Activated CD4-positive, alpha-beta T cell treated with anti-CD3 and anti-CD28 coated beads, Interleukin-2, amount 50 U/mL, for 24 hours (primary cell): ENCODE measurements at places on chromosomes 1 and 21.

DNA sequence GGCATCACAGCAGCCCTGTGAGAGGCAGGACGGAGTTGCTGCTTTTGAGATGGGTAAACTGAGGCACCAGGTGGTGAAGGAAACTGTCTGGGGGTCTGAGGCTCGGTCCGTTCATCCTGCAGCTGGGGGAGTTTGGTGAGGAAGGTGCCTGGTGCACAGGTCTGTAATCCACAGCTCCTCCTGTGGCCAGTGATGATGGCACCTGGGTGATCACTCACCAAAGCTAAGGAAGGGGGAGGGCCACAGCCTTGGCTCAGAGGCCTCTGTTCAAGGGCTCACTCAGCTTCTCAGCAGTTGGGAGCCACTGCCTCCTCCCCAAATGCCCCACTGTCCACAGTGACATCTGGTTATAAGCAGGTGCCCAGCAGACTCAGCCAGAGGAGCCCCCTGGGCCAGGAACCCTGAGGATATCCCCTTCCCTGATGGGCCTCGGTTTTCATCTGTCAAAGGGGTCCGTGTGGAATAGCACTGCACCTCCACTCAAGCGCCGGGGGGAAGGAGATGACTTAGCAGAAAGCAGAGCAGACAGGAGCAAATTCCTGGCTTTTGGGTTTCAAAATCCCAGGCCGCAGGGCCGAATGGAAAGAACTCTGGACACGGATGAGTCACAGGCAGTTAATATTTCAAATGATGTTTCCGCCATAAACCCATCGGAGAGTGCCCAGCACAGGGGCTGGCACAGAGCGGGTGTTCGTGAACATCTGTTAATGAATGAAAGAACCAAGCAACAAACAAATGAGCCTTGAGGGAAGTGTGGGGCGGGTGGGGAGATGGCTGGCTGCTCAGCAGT lies 82.8 kb downstream of the DMRTB1 start:
- no peak for DNase-seq

GRCh38 chr1:89503690-89504089 lies 20.9 kb upstream of the LRRC8B start:
- no peak for DNase-seq

DNA sequence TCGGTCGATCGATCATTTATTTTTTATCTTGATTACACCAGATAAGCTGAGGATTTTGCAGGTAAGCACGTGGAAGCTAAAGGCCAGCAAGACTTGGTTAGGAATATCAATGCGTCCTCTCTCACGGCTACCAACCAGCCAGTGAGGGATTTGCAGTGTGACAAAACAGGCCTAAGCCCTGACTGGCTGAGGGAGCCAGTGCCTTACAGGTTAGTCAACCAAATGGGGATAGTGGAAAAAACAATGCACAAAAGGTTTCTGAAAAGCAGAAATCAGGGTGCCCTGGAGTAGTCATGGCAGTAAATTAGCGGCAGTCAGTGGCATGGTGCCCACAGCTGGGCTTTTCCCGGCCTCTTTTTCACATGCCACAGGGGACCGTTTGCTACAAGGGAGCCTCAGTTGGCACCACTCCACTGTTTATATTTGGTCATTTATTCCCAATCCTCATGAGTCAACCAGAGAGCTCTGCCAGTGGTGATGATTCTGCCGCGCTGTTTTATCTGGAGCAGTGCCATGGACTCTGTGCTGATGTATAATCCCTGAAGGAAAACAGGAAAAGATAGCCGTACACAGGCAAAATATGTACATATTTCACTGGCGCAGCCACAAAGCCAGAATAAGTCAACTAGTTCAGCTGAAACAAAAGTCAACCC lies 167.6 kb downstream of the RHOU start:
- no peak for DNase-seq

GRCh38 chr1:241767737-241768136 lies 80.3 kb upstream of the EXO1 start:
- no peak for DNase-seq

GRCh38 chr1:25727635-25728286 lies 72.2 kb upstream of the SELENON start:
- no peak for DNase-seq

DNA sequence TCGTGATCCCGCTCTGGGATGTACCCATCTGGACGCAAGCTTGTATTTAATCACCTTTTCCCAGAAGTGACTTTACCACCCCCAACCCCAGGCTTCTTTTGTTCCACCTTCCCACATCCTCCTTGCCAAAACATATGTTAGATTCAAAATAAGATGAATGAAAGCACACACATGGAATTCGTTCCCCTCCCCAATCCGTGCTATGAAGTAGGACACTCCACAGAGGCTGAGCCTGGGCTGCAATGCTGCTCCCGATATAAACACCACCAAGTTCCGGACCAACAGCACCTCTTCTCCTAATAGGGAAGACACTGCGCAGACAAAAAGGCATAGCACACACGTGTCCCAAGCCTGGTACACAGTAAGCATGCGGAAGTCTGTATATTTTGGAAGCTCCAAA lies 86.1 kb downstream of the CLSTN1 start:
- no peak for DNase-seq

DNA sequence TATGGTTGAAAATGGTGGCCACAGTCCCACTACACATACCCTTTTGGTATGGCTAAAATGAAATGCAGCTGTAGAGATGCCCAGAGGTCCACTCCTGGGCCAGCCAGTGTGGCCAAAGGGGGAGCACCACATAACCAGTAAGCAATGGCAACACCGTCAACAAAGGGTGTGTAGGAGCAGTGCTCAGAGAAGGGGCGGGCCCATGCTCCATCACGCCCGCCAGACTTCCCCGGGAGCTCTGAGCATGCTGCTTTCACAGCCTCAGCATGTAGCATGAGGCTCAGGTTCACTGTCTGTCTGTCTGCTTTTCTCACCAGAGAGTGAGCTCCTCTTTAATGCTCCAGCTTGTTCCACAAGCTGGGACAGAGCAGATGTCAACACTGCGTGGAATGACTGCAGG lies 537.6 kb downstream of the MATN1 start:
- DNase-seq: no peak

GRCh38 chr1:21783679-21784603 lies 992 bp upstream of the USP48 start:
- DNase-seq: no peak

- no peak for DNase-seq
Observed at GRCh38 chr1:235588156-235588555, 61.4 kb downstream of the GNG4 start.

- DNase-seq: no peak
Observed at GRCh38 chr1:2557482-2558400, 1.6 kb downstream of the TNFRSF14 start.

GRCh38 chr1:226135059-226135651 lies 51.4 kb downstream of the ACBD3 start:
- DNase-seq: no peak

GRCh38 chr1:6126521-6127067 lies 53.5 kb downstream of the CHD5 start:
- DNase-seq: no peak

GRCh38 chr1:203180611-203181330 lies 5.1 kb upstream of the MYBPH start:
- DNase-seq: no peak

- no peak for DNase-seq
Observed at GRCh38 chr1:56868761-56869160, 14.2 kb downstream of the C8A start.

DNA sequence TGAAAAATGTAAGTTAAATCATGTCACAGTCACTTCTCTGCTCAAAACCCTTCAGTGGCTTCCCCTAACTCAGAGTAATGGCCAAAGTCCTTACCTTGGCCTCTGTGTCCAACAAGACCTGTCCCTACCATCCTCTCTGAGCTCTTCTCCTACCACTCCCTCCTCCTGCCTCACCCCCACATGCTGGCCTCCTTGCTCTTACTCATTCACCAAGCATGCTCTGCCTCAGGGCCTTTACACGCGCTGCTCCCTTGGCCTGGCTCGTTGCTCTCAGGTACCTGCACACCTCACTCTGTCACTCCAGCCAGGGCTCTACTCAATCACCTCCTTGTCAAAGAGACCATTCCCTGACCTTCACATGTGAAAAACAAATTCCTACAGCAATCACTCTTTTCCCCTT lies 54.2 kb downstream of the SEC16B start:
- no peak for DNase-seq

DNA sequence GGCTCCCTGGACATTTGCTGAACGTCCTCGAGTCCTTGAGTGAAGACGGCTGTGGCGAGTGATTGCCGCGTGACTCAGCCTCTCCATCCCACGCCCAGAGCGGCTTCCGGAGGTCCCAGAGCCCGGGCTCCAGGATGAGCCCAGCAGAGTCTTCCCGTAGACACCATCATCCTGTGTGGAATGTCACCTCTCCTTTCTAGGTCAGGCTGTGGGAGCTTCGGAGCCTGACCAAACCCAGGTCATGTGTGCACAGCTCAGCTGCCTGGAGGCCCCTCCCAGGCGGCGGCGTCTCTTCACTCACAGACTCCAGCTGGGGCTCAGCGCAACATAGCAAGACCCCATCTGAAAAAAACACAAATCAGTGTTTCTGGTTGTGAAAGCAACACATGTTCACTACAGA lies 38.2 kb downstream of the PRKCZ start:
- DNase-seq: no peak

- no peak for DNase-seq
Observed at GRCh38 chr1:213987927-213988506, at the start of gene PROX1. Gene PROX1, plus strand, starts transcription at chr1:213987973. Its CDS starts 8,563 bp downstream, at chr1:213996536.

- no peak for DNase-seq
Observed at GRCh38 chr1:65510961-65511360, 90.5 kb downstream of the LEPR start.

GRCh38 chr1:107575226-107575625 lies 389.8 kb downstream of the VAV3 start:
- no peak for DNase-seq

- DNase-seq: no peak
Observed at GRCh38 chr1:11731691-11732283, 4.1 kb upstream of the AGTRAP start.

- no peak for DNase-seq
Observed at GRCh38 chr1:32806910-32807523, 10.1 kb downstream of the YARS1 start.

GRCh38 chr1:10379101-10379620 lies 19.7 kb upstream of the PGD start:
- no peak for DNase-seq

DNA sequence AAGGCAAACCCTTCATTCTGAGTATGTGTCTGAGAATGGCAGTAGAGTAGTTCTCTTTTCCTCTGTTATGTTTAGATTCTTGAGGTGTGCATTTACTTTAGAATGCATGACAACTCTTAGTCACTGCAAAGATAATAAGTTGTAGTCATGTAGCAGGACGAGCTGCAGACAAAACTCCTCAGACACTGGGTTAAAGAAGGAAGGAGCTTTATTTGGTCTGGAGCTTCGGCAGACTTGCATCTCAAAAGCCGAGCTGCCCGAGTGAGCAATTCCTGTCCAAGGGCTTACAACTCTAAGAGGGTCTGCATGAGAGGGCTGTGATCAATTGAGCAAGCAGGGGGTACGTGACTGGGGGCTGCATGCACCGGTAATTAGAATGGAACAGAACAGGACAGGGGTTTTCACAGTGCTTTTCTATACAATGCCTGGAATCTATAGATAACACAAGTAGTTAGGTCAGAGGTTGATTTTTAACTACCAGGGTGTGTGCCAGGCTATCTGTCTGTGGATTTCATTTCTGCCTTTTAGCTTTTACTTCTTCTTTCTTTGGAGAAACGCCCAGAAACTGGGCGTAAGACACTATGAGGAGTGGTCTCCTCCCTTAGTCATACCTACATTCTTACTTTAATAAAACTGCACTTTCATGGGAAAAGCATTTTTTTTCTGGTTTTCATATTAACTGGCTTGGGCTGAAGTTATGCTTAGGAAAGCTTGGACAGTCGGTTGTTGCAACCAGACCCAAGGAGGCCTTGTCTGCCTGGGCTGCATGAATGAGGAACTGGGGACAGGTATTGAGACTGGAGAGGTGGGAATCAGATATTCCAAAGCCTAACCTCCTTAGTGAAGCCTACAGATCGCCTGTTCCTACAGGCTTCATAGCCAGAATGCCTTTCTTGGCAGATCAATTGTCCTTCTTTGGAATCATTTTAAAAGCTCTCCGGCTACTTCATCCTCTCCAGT lies 115.1 kb downstream of the RHOU start:
- no peak for DNase-seq

DNA sequence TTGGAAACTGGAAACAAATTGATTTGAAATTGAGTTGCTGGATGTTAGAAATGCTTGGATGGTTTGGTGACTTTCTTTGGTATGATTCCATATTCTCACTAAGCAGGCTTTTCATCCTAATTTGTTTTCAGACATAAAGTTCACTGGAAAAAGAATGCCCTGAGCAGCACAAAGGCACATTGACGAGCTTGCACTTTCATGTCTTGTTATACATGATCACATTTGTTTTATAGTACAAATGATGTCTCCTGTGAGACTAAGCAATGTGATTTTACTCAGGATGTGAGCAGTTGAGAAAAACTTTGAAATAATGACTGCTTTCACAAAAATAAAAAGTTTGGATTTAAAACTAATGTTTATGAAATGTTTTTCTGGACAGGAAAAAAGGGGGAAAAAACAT lies 63.6 kb downstream of the KCNT2 start:
- DNase-seq: no peak

DNA sequence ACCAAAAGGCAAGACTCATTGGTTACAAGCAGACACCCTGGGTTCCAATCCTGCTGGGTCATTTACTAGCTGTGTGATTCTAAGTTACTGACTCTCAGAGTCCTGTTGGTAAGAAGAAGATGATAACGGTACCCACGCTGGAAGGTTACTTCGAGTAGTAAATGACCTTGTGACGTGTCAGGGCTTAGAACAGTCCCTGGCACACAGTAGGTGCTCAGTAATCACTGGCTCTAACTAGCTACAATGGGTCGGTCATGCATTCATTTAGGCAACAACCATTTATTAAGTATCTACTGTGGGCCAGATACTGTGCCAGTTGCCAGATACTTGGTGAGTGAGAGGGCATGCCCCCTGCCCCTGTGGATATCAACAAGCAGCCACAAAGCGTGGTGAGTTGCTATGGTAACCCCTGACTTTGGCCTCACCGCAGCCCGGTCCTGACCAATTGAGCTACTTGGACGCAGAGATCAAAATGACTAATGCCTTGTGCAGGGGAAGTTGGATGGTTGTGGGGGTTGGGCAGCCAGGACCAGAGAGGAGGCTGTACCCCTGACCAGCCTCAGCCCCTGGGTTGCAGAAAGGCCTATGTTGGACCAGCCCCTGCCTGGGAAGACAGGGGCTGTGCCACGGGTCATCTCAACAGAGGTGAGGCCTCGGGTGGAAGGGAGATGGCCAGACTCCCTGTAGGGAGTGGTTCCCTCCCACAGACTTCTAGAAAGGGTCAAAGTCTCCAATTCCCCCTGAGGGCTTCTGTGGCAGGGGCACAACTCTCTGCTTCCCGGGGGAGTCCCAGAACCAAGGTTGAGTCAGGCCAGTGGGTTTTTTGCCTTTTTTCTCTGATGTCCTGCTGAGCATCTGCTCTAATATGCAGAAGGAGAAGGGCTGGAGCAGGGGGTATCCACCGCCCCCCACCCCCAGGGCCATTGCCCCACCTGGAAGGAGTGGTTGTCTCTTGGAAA lies 16.0 kb downstream of the DHRS3 start:
- DNase-seq: no peak

DNA sequence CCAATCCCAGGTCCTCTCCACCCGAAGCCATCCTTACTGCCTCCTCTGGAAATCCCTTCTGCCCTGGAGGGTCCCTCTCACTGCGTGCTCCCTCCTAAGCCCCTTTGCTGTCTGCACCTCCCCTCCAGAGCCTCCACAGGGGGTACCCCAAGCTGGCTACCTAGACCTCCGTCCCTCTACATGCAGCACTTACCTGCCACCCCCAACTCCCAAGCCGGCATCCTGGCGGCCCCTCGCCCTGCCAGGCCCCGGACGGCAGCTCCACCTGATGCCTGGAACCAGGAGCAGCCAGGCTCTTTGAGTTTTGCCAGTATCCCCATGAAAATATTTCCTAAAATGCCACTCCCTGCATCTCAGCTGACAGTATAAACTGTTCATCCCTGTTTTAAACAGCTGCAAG lies 4.1 kb downstream of the PRDM15 start:
- no peak for DNase-seq
